ENCODE measurements at places on chromosomes 16 and 17. TPM values are rescaled to one million over a fixed set of nuclear protein-coding genes. Genes with fewer than 3 reads are reported as not detected.

- no peak for DNase-seq
These were observed 58.7 kb downstream of the RTN4RL1 start for GRCh38 chr17:1966274-1967086.

DNA sequence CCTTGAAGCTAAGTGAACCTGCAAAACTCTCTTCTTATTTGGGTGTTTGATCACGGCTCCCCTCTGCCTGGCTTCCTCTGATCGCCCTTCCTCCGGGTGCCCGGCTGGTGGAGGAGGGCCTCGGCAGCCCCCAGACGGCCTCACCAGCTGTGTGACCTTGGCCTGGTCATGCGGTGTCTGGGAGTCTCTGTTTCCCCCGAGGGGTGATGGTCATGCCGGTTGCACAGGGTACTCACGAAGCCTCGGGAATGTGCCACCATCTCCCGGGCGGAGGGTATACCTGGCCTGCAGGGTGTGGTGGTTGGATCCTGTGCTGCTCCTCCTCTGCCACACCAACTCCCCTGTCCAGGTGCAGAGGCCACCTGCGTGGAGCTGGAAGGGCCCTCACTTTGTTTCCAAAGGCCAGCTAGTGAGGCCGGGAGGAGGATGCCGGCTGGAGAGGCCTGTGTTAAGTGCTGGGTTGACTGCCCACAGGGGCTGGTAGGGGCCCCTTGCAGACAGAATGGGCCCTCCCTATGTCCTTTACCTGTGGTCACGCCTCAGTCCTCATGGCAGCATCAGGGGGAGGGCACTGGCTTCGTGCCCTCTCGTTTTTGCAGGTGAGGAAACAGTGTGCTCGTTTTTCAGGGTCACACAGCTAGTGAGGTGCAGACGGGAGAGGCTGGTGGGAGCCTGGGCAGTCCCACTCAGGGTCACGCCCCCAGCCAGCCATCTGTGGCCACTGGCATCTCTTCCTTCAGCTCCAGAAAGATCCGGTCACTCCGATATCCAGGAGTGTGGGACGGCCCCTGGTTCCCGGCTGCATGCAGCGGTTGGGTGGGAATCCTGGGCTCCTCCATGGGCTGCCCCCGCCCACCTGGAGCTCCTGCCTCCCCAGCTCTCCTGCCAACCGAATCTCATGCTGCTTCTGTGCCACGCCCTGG is 148.5 kb upstream of the GSE1 start:
- DNase-seq: no peak

- no peak for DNase-seq
These were observed 775 bp downstream of the PPM1D start for GRCh38 chr17:60600490-60601446.

DNA sequence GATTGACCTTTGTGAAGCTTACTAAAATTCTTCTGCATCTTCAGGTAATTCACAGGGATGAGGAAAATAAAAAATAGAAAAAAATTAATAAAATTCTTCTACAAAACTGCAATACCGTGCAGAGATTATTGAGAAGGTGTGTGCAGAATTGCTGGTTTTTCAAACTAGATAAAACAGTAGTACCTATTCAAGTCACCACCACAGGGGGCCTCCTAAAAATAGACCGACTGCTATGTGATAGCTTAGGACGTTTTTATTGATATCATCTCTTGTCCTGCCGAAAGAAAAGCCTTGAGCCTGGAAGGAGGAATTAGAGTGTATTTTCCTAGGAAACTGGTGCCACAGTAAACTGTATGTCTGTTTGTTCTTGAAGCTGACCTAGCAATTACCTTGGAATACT is 325.9 kb downstream of the ZFHX3 start:
- DNase-seq: no peak

- DNase-seq: no peak
These were observed 13.5 kb upstream of the INPP5K start for GRCh38 chr17:1529863-1530262.

GRCh38 chr17:76182016-76182764 is 41.1 kb upstream of the FOXJ1 start:
- DNase-seq: peak; percentile 82

DNA sequence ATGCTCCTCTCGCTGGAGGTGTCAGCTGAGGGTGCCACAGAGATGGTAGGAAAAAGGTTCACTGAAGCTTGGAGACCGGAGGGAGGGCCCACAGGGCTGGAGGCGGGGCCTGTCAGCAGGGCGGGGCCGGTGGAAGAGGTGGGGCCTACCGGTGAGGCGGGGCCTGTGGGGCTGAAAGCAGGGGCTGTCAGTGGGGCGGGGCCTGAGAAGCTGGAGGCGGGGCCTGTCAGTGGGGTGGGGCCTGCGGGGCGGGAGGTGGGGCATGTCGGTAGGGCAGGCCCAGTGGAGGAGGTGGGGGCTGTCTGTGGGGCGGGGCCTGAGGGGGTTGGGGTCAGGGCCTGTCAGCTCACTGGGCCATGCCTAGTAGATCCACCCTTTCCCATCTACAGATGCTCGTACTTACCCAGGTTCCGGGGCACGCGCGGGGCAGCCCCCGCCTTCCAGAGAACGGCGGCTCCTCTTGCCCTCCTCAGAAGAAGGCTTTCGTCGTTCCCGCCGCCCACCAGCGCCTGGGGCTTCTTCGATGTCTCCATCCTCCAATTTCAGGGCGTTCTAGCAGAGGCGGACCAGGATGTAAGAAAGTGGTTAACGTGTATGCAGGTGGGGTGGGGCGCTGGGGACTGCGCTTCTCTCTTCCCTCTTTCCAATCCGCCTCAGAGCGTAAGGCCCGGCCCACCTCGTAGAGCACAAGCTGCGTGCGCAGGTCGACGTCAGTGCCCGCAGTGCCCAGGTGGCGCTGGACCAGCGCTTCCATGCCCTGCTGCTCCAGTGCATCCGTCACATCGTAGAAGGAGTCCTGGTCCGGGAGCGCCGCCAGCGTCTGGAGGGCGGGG is 9.8 kb downstream of the TMEM208 start:
- DNase-seq: no peak

DNA sequence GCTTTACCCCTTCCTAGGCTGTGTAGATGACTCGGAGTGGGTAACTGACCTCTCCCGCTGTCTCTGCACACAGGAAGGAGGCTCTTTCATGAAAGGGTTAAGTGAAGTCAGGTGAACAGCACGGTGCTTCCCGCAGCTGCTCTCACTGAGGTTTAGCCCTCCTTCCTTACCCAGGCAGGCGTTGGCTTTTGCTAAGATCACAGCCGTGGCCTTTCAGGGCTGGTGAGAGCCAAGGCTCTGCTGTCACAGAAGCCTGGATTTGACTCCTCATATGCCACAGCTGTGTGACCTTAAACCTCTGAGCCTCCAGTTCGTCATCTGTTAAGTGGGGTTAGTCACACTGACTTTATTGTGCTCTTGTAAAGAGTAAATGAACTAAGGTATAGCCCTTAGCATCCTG is 90.9 kb upstream of the PLCG2 start:
- DNase-seq: no peak

DNA sequence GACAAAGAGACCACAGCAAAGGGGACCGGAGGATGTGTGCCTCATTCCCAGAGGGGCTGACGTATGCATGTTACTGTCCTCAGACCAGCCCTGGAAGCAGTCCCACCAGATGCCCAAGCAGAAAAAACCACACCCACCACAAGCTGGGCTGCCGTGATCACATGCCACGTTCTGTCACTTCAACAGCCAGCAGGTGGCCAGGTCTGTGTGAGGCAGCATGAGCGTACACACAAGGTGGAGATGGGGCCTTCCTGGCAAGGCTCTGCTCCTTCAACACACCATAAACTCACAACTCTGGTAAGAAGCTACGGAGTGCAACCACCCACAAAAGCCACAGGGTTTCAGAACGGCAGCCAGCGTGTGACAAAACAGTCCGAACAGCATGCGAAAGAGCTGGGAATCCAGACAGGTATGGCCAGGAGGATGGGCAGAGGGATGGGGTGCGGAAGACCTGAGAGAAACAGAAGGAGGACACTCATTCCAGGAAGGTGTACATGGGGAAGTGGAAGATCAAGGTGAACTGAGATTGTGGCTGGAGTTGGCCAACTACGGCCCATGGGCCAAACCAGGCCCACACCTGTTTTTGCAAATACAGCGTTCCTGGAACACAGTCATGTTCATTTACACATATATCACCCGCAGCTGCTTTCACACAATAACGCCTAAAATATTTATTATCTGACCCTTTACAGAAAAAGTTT is 27.9 kb downstream of the MBTPS1 start:
- peak; percentile 73 for DNase-seq

DNA sequence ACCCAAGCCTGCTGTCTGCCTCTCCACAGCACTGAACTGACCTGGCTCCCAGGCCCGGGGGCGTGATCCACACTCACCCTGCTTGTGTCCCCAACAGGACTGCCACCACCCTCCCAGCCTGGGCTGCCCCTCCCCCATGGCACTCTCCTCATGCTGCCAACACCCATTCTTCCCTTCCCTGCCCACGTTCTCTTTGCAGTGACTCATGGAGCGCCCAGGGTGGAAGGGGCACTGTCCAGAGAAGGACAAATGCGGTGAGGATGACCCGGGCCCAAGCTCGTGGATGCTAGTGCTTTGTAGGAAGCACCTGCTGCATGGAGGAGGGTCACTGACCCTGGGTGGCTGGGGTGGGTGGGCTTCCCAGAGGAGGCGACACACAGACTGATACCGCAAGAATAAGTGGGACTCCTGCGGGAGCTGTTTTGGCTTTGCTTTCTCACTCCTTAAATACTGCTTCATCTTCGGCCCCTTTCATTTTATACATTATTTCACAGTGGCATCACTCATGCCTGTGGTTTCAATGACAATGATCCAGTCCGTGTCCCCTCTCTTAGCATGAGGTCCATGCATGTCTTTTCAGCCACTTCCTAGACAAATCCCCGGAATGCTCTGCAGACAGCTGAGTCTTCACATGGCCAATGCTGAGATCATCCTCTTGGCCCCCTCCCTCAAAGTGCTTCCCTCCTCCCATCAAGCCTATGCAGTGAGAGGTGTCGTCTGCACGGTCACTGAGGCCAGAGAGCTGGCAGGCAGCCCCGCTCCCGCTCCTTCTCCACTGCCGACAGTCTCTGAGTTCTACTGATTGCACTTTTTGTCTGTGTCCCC is 17.6 kb downstream of the CDK5R1 start:
- DNase-seq: no peak

- DNase-seq: no peak
These were observed 65.5 kb downstream of the HS3ST2 start for GRCh38 chr16:22879466-22879865.

- no peak for DNase-seq
These were observed 4.4 kb upstream of the PVALEF start for GRCh38 chr17:81160747-81161453.

- DNase-seq: no peak
These were observed 32.8 kb upstream of the METRNL start for GRCh38 chr17:83046448-83047181.

GRCh38 chr16:82093666-82094300 is 58.7 kb downstream of the HSD17B2 start:
- no peak for DNase-seq

DNA sequence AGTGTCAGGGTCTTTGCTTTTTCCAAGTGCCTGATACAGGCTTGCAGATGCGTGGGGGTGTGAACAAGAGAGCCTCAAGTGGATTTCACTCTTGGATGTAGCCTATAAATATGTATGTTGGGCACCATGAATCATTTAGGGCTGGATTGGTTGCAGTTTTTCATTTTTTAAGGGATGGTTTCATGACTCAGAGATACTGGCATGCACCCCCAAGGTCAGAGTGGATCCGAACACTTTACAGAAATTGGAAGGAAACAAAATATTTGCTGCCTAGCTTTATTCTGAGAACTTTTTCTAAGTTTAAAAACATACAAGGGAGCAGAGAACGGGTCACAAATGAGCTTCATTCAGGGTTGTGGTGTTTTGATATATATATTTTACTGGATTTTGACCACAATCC is 436.8 kb upstream of the ERCC4 start:
- no peak for DNase-seq

DNA sequence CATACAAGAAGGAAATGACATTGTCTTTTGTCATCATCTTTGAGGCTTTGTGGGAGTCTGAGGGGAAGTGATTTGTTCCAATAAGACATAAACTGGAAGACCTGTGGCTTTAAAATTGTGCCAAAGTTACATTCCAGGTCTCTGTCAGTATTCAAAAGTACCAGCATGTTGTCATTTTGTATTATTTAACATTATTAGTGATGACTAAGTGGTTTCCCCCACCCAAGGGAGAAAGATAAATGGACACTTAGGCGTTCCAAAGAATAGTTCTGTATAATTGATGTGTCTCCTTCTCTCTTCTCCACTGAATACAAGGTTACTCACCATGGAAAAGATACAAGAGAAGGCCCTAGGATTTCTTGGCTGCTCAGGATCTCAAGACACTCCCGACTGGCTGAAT is 3.8 kb downstream of the CFAP97D1 start:
- no peak for DNase-seq

GRCh38 chr17:3730881-3731429 is 7.3 kb downstream of the HASPIN start:
- no peak for DNase-seq

DNA sequence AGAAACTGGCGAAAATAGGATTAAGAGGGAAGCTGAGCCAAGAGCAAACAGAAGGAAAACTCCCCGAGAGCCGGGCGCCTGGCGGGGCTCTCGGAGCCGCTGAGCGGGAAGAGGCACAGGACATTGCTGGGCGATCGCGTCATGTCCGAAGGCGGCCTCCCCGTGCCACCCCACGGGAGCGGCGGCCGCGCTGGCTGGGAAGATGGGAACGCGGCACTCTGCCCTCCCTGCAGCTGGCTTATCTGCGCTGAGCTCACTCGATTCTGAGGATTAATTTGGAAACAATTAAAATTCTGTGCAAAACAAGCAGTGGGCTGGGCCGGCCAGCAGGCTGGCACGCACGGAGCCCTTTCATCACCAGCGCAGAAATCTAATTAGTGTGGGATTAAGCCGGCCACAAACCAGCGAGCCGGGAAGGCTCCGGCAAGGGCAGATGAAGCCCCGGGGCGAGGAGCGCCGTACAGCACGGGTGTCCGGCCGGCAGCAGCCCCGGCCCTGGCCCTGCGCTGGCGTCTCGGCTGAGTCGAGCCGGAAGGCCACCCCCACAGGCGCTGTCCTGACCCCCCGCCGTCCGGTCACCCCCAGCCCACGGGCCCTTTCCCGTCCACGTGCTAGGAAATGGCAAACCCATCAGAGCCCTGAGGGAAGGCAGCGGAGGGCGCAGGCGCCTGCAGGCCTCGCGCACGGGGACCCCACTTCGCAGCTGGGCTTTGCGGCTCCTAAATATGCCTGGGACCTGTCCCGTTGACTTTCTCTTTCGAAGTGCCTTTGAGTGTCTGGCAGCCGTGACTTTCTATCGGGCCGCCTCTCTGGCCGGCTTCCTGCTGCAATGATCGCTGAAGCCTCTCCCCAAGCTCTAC is 37.9 kb downstream of the SOX8 start:
- DNase-seq: peak; percentile 59

GRCh38 chr17:44940317-44940716 is 7.3 kb downstream of the KIF18B start:
- no peak for DNase-seq

- DNase-seq: peak; percentile 27
These were observed 41.8 kb downstream of the NOL11 start for GRCh38 chr17:67759355-67760171.

The CD300LB gene
- total RNA-seq: not detected

The PSMC3IP gene
- 0.71 TPM for total RNA-seq

The P2RX5 gene
- total RNA-seq: 9.8 TPM

The SGSH gene
- total RNA-seq: 12.3 TPM

The ZSCAN10 gene
- not detected for total RNA-seq

The ACSM2A gene
- not detected for total RNA-seq

Data from heart left ventricle (tissue), 16 donors.